ENCODE measurements at places on chromosomes 6 and 20. TPM values are rescaled to one million over a fixed set of nuclear protein-coding genes. Genes with fewer than 3 reads are reported as not detected.

SGK2 gene
- total RNA-seq = 0.07 TPM

GPR31 gene
- not detected for total RNA-seq

KHDC1L gene
- not detected for total RNA-seq

DDRGK1 gene
- 25.9 TPM for total RNA-seq

NNAT gene
- not detected for total RNA-seq

QRSL1 gene
- 10.0 TPM for total RNA-seq

BMP5 gene
- not detected for total RNA-seq

HM13 gene
- total RNA-seq = 69.3 TPM

SPATS1 gene
- total RNA-seq = not detected

MYB gene
- total RNA-seq = 0.13 TPM

RBPJL gene
- total RNA-seq = not detected

BHLHE23 gene
- total RNA-seq = not detected

RFX6 gene
- total RNA-seq = not detected

NKX2-2 gene
- total RNA-seq = not detected

ISM1 gene
- under 0.01 TPM for total RNA-seq

CLIC5 gene
- total RNA-seq = 0.07 TPM

CTCFL gene
- not detected for total RNA-seq

TSHZ2 gene
- total RNA-seq = not detected

SLC26A8 gene
- under 0.01 TPM for total RNA-seq

HLA-DPA1 gene
- total RNA-seq = not detected

TRDN gene
- not detected for total RNA-seq

COL21A1 gene
- 0.13 TPM for total RNA-seq

SCP2D1 gene
- not detected for total RNA-seq

C6orf58 gene
- total RNA-seq = not detected

MYLK2 gene
- 0.40 TPM for total RNA-seq

CRISP3 gene
- total RNA-seq = not detected

PPP1R3G gene
- 0.39 TPM for total RNA-seq

SCRT2 gene
- not detected for total RNA-seq

ANKEF1 gene
- 2.8 TPM for total RNA-seq

TBXT gene
- not detected for total RNA-seq

LY6G6D gene
- not detected for total RNA-seq

MICB gene
- 29.2 TPM for total RNA-seq

DDX43 gene
- 0.14 TPM for total RNA-seq

RBBP9 gene
- 13.6 TPM for total RNA-seq

LINC00237 gene
- total RNA-seq = not detected

ADA gene
- 16.7 TPM for total RNA-seq

Data from pulmonary artery endothelial cell (primary cell).